ENCODE measurements at places on chromosomes 6 and 20. TPM values are rescaled to one million over a fixed set of nuclear protein-coding genes. Genes with fewer than 3 reads are reported as not detected.

The MLIP gene
- total RNA-seq, result not detected

The HFE gene
- total RNA-seq, result 3.5 TPM

The FAM83C gene
- not detected for total RNA-seq

The CYP39A1 gene
- 2.1 TPM for total RNA-seq

The PDYN gene
- not detected for total RNA-seq

The STXBP5 gene
- 12.4 TPM for total RNA-seq

The SLC23A2 gene
- total RNA-seq, result 5.9 TPM

The DSP gene
- total RNA-seq, result 0.08 TPM

The OOEP gene
- not detected for total RNA-seq

The OR2J3 gene
- total RNA-seq, result not detected

The TBPL1 gene
- 48.2 TPM for total RNA-seq

The RNF114 gene
- total RNA-seq, result 168 TPM

The ZNF391 gene
- not detected for total RNA-seq

The PHACTR2 gene
- total RNA-seq, result 53.1 TPM

The SLCO4A1 gene
- 13.3 TPM for total RNA-seq

The KCNK17 gene
- not detected for total RNA-seq

The WFDC2 gene
- not detected for total RNA-seq

The TEAD3 gene
- 24.4 TPM for total RNA-seq

The DOK5 gene
- 4.0 TPM for total RNA-seq

The KHDRBS2 gene
- not detected for total RNA-seq

The TRIM31 gene
- not detected for total RNA-seq

The ADGRG6 gene
- 4.5 TPM for total RNA-seq

The PNPLA1 gene
- total RNA-seq, result not detected

The BMP6 gene
- total RNA-seq, result 1.7 TPM

The TOX2 gene
- total RNA-seq, result 6.2 TPM

The LAMA2 gene
- total RNA-seq, result 3.3 TPM

The WFDC10B gene
- not detected for total RNA-seq

The OR12D3 gene
- not detected for total RNA-seq

The SIRPB2 gene
- not detected for total RNA-seq

The LY6G6C gene
- total RNA-seq, result not detected

The HS3ST5 gene
- 2.9 TPM for total RNA-seq

The PRSS16 gene
- total RNA-seq, result not detected

The CAP2 gene
- total RNA-seq, result 34.0 TPM

The HACE1 gene
- 17.4 TPM for total RNA-seq

The BANF2 gene
- not detected for total RNA-seq

The TRERF1 gene
- total RNA-seq, result 3.0 TPM

The OR2H2 gene
- not detected for total RNA-seq

The TMEM170B gene
- total RNA-seq, result under 0.01 TPM

The C6orf163 gene
- total RNA-seq, result 0.88 TPM

Data from SJSA1 (cell line).